ENCODE measurements at places on chromosomes 5 and 9. TPM values are rescaled to one million over a fixed set of nuclear protein-coding genes. Genes with fewer than 3 reads are reported as not detected.

EIF4E1B gene
- 0.10 TPM for total RNA-seq

FBLL1 gene
- total RNA-seq: not detected

PTGR1 gene
- total RNA-seq: 0.31 TPM

DOK3 gene
- 38.6 TPM for total RNA-seq

PCDHGA3 gene
- total RNA-seq: 0.10 TPM
